ENCODE measurements at places on chromosomes 5 and 9. TPM values are rescaled to one million over a fixed set of nuclear protein-coding genes. Genes with fewer than 3 reads are reported as not detected.

DNA sequence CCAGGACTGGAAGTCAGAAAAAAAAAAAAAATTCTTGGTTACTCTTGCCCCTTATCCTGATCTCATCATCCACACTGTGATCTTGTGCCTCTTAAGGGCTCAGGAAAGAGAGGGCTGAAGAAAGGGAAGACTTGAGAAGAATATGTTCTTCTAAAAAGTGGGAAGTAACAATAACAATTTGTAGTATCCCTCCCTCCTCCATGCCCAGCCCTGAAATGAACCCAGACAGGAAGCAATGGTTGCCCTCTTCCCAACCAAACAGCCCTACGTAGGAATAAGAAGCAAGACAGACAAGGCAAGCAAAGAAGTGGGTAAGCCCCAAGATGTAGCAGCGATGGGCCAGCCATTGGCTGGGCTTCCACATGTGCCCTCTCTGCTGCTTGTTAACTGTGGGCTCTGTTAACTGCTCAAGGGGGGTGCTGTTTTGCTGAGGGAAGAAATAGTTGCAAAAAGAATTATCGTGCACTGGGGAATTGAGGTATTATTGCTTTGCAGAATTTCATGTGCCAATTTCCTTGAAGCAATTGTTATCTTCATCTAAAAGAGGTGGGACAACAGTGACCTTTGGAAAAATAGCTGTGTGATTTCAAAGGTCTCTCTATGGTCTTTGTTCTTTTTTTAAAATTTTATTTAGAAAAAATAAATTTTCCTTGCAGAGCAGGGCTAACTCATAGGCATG is 146.6 kb upstream of the PCA3 start:
- no peak for DNase-seq

DNA sequence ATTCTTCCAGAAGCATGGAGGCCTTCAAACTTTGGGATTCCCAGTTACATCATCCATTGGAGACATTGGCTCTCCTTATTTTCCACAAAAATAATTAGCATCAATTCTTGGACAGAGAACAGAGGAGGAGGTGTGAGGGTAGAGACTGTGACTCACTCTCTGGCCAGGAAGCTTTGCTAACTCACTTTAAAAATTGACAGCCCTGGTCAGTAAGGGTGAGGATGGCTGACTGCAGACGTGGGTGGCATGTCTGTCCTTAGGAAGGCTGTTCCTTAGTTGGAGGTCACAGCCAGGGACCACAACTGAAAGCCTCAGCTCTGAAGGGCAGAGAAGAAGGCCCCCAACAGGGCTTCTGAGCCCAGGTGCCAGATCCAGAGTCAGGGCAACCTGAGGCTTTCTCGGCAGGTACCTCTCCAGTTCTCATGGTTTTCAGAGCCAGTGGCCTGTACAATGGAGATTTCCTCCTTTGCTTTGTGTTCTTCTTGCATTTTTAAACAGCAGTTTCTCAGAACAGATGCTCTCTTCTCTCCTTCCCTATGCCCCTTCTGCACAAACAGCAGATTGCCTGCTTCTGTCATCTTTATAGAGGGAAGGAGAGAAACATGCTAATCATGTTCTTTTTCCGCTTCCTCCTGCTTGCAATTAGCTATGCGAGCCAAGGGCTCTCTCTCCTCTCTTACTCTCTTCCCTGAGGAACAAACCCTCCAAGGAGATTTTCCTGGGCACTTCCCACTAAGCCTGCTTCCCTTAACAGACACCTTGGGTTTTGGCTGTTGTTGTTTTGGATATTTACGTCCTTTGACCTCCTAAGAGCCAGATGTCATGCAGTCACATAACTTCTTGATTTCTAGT is 92.5 kb upstream of the ZNF366 start:
- DNase-seq: no peak

Gene SNCB
- not detected for polyA plus RNA-seq

- DNase-seq: no peak
Observed at GRCh38 chr5:31116466-31117031, 76.9 kb upstream of the CDH6 start.

- DNase-seq: no peak
Observed at GRCh38 chr5:65050826-65051498, 282.2 kb downstream of the CWC27 start.

- DNase-seq: no peak
Observed at GRCh38 chr5:33592245-33592644, 151.5 kb downstream of the TARS1 start.

DNA sequence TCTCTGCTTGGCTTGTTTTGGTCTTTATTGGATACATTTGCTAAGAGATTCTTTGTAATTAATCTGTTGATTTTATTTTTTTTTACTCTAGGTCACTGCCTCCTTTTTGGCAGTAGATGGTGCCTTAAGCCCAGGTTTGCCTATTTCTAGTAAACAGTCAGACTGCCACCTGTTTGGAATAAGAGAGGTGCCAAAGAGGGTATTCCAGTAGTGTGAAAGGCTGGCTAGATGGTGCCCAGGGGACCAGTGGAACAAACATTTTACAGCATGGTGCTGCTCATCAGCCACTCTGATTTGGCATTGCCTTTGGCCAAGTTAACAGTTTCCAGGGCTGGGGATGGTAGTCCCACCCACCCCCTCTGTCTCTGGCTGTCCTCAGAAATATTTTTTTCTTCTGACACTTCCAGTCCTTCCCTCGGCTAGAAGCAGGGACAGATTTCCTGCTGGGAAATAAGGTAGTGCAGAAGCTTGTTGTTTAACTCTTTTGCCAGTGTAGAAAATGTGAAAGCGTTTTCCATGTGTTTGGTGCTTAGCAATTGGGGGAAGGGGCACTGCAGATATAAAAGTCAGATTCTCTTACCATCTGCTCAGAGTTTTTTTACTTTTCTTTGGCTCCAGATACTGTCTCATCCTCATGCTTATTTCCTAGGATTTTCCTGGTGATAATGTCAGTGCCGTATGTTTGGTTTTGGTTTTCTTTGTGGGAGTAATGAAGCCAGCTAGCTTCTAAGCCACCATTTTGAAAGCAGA is 36.6 kb upstream of the FBXL7 start:
- DNase-seq: no peak

Gene DTWD2
- polyA plus RNA-seq: 1.6 TPM

Gene SLC25A2
- not detected for polyA plus RNA-seq

Gene PLPP6
- 5.0 TPM for polyA plus RNA-seq

Gene PPIC
- polyA plus RNA-seq: not detected

Gene IRGM
- 0.37 TPM for polyA plus RNA-seq

Gene CARD9
- polyA plus RNA-seq: 0.82 TPM

DNA sequence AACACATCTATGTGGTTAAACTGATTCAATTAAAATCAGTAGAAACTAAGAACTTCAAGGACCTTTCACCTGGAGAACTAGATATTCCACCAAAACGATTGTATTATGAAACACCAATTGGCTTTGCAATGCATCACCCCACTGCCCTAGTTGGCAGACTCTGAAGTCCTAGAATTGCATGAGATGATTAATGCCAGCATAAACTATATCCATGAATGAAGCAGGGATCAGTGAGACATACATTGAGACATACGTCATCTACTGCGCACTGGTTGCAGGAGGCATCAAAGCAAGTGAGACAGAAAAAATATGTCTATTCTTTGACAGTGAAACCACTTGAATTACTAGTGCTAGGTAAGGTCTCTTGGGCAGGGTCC is 9.7 kb upstream of the ZNF354A start:
- no peak for DNase-seq

DNA sequence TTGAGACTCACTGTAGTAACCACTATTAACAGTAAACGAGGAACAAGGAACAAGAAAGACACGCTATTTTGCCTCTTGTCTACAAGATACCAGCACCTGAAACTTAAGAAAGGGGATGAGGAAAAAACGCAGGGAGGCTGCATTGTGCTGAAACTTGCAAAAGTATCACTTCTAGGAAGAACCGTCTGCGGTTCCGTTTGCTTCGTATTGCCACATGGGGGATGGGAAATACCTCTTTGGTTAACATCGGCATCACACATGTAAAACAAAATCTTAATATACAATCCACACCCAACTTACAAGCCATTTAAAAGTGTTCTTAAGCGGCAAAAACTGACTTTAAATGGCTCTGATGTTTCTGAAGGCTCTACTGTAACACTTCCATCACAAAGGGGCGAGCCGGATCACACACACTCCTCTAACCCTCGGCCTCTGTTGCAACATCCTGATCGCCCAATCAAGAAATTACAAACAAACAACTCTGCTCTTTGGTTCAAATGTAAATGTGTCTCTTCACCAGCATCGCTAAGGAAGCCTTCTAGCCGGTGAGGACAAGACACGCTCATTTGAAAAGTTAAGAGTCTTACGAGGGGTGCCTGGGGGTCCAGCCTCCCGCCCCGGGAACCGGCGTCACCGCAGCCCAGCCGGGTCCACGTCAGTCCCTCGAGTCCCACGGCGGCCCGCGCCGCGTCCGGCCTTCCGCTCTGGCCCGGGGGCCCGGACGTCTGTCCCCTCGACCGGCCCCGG is 621 bp downstream of the SEC16A start:
- DNase-seq: no peak

Gene KCNN2
- not detected for polyA plus RNA-seq

GRCh38 chr5:79200573-79201183 is 35.3 kb upstream of the JMY start:
- DNase-seq: no peak

- no peak for DNase-seq
Observed at GRCh38 chr5:35305336-35306020, 75.2 kb upstream of the PRLR start.

- no peak for DNase-seq
Observed at GRCh38 chr5:7320701-7321301, 75.1 kb upstream of the ADCY2 start.

GRCh38 chr9:5002811-5003210 is 17.7 kb downstream of the JAK2 start:
- no peak for DNase-seq

Gene PDE6A
- polyA plus RNA-seq: not detected

Gene CMYA5
- polyA plus RNA-seq: 0.05 TPM

- DNase-seq: no peak
Observed at GRCh38 chr5:142287973-142288313, 36.9 kb downstream of the SPRY4 start.

GRCh38 chr9:91134608-91135007 is 227.1 kb downstream of the AUH start:
- no peak for DNase-seq

DNA sequence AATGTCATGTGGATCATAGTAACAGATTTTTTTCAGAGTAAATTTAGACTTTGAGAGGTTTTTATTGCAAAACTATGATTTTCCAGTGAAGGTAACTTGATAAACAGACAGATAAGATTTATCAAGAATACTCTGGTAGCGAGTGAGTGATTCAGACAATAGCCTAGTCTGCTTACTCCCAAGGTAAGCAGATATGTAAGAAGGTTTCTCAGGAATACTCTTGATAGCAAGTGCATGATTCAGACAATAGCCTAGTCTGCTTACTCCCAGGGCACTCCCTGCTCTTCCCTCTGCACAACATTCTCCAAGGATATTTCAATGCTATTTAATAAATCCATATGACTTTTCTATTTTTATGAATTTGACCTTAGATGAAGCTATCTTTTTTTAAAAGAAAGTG is 1881.5 kb downstream of the EFNA5 start:
- no peak for DNase-seq

Gene LCNL1
- polyA plus RNA-seq: not detected

- DNase-seq: no peak
Observed at GRCh38 chr9:3863111-3863528, 337.3 kb upstream of the RFX3 start.

Gene SLC34A3
- polyA plus RNA-seq: not detected

- DNase-seq: no peak
Observed at GRCh38 chr9:116813031-116813300, 125.9 kb downstream of the TRIM32 start.

- no peak for DNase-seq
Observed at GRCh38 chr9:14652729-14653377, 40.4 kb downstream of the ZDHHC21 start.

DNA sequence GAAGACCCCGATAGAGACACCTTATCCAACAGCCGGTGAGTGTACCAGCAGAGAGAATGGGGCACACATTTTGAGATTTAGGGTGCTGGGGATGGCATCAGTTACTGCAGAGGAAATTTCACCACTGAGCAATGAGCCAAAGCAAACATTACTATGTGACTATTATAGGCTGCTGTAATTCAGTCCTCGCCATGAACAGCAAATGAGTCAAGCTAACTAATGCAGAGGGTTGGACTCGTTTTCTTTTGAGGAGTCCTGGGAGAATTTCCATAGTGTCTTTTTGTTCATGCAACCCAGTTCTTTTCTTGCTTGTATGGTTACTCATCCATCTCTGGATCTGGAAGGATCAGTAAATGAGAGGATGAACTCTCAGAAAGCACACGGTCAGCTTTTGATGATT is 323.8 kb downstream of the PSAT1 start:
- DNase-seq: no peak

GRCh38 chr9:29830821-29831220 is 2257.5 kb upstream of the C9orf72 start:
- DNase-seq: no peak

- no peak for DNase-seq
Observed at GRCh38 chr5:139681112-139681458, 32.9 kb downstream of the CXXC5 start.

Gene SLC6A7
- not detected for polyA plus RNA-seq

GRCh38 chr5:155259648-155260047 is 246.1 kb downstream of the KIF4B start:
- no peak for DNase-seq
